ENCODE measurements at places on chromosomes 13 and 19. TPM values are rescaled to one million over a fixed set of nuclear protein-coding genes. Genes with fewer than 3 reads are reported as not detected.

PTH2 gene
- total RNA-seq = not detected

GRCh38 chr13:50592412-50593155 lies 250.9 kb downstream of the DLEU7 start:
- H3K36me3 ChIP-seq = no peaks in the 10 kb centered on the region
- peaks cover 6% of the 10 kb centered on the region for H3K27me3 ChIP-seq
- H3K27ac ChIP-seq = no peak overlapping the region
- DNase-seq = no peak

ZNF541 gene
- total RNA-seq = not detected

DNA sequence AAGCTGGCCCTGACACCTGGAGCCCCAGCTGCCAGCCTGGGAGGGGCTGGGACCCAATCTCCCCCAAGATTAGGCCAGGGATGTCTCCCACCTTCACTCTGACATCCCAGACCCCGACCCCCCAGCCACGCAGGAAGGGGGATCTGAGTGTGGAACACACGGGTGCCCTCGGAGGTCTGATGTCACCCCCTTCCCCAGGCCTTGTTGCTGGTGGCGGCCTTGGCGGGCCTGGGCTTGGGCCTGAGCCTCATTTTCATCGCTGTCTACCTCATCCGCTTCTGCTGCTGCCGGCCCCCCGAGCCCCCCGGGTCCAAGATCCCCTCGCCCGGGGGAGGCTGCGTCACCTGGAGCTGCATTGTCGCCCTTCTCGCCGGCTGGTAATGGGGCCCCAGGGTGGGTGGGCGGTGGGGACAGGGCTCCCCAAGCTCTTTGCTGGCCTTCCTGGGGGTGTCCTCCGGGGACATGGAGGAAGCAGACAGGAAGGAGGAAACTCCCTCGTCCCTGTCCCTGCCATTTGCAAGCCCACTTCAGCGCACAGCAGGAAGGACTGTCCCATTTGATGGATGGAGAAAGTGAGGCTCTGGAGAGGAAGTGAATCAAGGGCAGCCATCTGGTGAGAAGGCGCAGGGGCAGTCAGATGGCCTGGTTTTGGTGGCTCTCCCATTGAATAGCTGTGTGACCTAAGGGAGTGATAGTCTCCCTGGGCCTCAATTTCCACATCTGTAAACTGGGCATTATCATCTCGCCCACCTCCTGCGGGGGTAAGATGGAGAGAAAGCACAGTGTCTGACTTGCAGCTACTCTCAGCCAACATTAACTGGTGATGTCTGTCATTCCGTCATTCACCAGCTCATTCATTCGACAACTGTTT lies 3.9 kb downstream of the TTYH1 start:
- peak overlapping the region; percentile 48 for H3K27ac ChIP-seq
- peaks cover 89% of the 10 kb centered on the region for H3K27me3 ChIP-seq
- H3K36me3 ChIP-seq = no peaks in the 10 kb centered on the region
- no peak for DNase-seq

ZNF549 gene
- 6.4 TPM for total RNA-seq

DNA sequence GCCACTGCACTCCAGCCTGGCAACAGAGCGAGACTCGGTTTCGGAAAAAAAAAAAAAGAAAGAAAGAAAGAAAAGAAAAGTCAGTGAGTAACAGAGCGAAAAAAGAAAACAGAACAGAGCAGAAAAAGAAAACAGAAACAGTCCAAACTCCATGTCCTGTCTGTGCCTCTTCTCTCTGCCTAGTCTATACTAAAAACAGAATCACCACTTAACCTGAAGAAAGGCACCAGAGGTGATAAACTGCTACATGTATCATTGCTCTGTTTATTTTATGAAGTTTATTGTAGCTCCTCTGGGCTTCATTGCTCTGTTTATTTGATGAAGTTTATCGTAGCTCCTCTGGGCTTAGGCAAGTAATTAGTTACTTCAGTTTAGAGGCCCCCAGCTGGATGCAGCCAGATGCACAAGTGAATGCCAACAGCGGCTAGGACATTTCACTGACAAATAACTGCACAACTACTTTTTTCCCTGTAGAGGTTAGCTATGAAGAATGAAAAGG lies 39.2 kb downstream of the TBC1D4 start:
- no peaks in the 10 kb centered on the region for H3K27me3 ChIP-seq
- H3K27ac ChIP-seq = no peak overlapping the region
- no peaks in the 10 kb centered on the region for H3K36me3 ChIP-seq
- no peak overlapping the region for H3K4me3 ChIP-seq
- no peaks in the 10 kb centered on the region for H3K4me1 ChIP-seq
- DNase-seq = no peak

IFI30 gene
- 43.7 TPM for total RNA-seq

- H3K36me3 ChIP-seq = no peaks in the 10 kb centered on the region
- peak overlapping the region; percentile 100 for H3K27ac ChIP-seq
- H3K4me3 ChIP-seq = peak overlapping the region; percentile 73
These were observed 844 bp upstream of the RFX1 start for GRCh38 chr19:14006766-14007562.

DNA sequence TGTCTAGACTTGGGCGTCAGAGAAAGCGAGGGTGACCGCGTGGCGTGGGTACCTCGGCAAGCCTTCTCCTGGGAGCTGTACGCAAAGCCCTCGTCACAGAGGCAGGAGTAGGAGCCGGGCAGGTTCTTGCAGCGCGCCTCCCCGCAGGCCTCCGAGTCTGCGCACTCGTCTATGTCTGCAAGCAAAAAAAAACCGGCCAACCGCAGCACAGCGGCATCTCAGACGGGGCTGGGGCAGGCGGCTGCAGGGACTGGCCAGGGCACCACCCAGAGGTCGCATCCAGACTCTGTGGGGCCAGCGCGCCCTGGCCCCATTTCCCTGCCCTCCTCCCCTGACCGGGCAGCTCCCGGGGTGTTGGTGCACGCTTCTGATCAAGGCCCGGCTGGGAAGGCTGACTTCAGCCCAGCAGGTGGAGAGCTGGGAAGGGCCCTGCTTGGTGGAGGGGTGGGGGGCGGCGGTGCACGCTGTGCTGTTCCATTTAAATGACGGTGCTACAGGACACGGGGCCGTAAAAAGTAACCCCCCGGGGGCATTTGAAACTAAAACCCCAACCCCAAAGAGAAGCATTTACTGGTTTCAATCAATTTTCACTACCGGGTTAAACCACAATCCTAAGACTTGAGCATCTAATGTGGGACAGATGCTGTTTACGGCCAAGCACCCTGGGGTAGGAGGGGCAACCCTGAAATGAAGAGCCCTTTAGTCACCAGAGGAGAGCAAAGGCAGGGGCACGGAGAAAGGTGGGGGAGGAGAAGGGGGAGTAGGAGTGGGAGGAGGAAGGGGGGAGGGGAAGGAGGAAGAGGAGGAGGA lies 28.2 kb downstream of the GAS6 start:
- H3K36me3 ChIP-seq = no peaks in the 10 kb centered on the region
- peaks cover 47% of the 10 kb centered on the region for H3K4me1 ChIP-seq
- DNase-seq = no peak
- no peaks in the 10 kb centered on the region for H3K27me3 ChIP-seq
- H3K27ac ChIP-seq = peak overlapping the region; percentile 42

RPS5 gene
- total RNA-seq = 1,322 TPM

DNA sequence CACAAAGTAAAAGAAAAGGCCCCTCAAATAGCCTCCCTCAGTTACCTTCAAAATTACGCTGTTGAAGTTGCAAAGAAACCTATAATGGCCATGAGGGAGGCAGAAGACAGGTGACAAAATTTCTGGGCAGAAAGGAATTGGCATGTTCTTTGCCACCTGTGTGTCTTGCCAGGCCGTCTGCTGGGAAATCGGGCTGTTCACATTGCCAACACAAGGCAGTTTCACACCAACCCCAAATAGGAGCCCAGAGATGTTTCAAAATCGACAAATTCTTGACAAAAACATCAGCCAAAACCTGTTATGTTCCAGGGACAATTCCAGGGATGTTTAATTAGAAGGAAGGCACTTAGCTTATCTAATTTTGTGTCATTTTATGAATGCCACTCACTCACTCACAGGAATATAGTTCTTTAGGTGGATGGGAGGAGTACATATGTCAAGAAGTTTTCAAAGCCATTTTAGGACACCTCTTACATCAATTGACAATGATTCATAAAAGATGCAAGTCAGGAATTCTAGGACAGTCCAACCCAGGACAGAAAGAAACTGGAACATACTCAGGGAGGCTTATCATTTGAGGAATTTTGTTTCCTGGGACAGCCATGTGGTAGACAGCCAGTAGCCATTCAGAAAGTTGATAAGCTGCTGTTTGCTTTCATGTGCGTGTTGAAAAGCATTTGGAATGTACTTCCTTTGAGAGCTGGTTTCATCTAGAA lies 164.5 kb downstream of the RGCC start:
- peak overlapping the region; percentile 66 for H3K27ac ChIP-seq
- peaks cover 30% of the 10 kb centered on the region for H3K4me1 ChIP-seq
- DNase-seq = no peak
- no peaks in the 10 kb centered on the region for H3K27me3 ChIP-seq
- H3K36me3 ChIP-seq = no peaks in the 10 kb centered on the region

GRCh38 chr19:1754636-1755466 lies 1.5 kb downstream of the ONECUT3 start:
- H3K27me3 ChIP-seq = peaks cover 83% of the 10 kb centered on the region
- no peak overlapping the region for H3K4me3 ChIP-seq
- no peaks in the 10 kb centered on the region for H3K36me3 ChIP-seq
- DNase-seq = no peak
- peaks cover 25% of the 10 kb centered on the region for H3K4me1 ChIP-seq

ZNF724 gene
- total RNA-seq = 0.33 TPM

GRCh38 chr19:47225746-47226425 lies 5.1 kb downstream of the BBC3 start:
- DNase-seq = peak; percentile 96
- peaks cover 45% of the 10 kb centered on the region for H3K4me1 ChIP-seq
- no peaks in the 10 kb centered on the region for H3K27me3 ChIP-seq

DNA sequence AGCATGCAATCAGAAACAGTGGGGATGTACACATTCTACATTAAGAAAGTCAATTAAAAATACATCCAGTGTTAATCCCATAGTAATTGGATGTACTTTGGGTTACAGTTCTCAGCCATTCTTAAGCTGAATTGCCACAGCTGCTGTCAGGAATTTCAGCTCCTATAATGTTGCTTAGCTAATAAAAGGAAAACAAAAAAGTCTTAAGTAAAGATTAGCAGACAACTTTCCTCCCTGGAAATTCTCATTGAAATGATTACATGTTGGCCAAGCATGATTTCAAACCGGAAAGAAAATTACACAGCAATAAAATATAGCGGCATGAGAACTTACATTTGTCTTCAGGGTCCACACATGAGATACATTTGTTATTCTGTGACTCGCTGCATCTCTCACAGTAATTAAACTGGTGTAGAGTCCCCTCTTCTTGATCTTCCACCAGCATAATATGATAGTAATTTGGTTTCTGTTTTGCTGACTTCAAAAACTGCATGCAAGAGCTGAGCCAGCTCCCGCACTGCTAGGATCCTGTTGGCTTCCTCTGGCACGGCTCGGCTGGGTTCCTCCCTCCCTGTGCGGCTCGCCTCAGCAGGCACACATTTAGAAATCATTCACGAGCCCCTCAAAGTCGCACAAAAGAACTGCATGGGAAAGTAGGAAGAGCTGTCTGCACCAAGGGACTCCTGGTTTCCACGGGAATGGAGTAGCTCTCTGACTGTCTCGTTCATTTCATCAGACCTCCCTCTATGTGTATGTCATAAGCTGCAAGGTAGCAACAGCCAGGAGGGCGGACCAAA lies at the start of gene HTR2A:
Gene HTR2A (minus strand): TSS at position 713 of the 797 bp plus-strand sequence. CDS start 1,147 bp downstream, outside the sequence.
- H3K4me3 ChIP-seq = peak within 1 kb of the TSS; percentile 66
- H3K36me3 ChIP-seq = no peaks in the 10 kb centered on the region
- H3K27ac ChIP-seq = peak within 1 kb of the TSS; percentile 66
- no peaks in the 10 kb centered on the region for H3K27me3 ChIP-seq
- peaks cover 11% of the 10 kb centered on the region for H3K4me1 ChIP-seq

- no peaks in the 10 kb centered on the region for H3K36me3 ChIP-seq
- no peak overlapping the region for H3K27ac ChIP-seq
- no peaks in the 10 kb centered on the region for H3K27me3 ChIP-seq
- DNase-seq = no peak
These were observed 863 bp downstream of the AURKC start for GRCh38 chr19:57231686-57232085.

ERICH4 gene
- not detected for total RNA-seq

ZNF888 gene
- total RNA-seq = 3.9 TPM

- no peak for DNase-seq
- H3K27me3 ChIP-seq = no peaks in the 10 kb centered on the region
- H3K36me3 ChIP-seq = no peaks in the 10 kb centered on the region
- H3K27ac ChIP-seq = no peak overlapping the region
- no peak overlapping the region for H3K4me3 ChIP-seq
These were observed 28.6 kb upstream of the CYP2B6 start for GRCh38 chr19:40962460-40962961.

DNA sequence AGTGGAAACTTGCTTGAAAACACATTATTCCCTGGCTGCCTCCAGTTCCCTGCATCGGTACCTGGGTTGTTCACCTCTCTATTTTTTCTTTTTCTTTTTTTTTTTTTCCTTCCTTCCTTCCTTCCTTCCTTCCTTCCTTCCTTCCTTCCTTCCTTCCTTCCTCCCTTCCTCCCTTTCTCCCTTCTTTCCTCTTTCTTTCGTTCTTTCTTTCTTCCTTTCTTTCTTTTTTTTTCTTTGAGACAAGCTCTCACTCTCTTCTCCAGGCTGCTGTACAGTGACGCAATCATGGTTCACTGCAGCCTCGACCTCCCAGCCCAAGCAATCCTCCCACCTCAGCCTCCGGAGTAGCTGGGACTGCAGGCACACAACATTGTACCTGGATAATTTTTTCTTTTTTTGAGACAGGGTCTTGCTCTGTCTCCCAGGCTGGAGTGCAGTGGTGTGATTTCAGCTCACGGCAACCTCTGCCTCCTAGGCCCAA lies 3.4 kb upstream of the RASAL3 start:
- H3K36me3 ChIP-seq = no peaks in the 10 kb centered on the region
- no peak overlapping the region for H3K27ac ChIP-seq
- peaks cover 13% of the 10 kb centered on the region for H3K27me3 ChIP-seq

DNA sequence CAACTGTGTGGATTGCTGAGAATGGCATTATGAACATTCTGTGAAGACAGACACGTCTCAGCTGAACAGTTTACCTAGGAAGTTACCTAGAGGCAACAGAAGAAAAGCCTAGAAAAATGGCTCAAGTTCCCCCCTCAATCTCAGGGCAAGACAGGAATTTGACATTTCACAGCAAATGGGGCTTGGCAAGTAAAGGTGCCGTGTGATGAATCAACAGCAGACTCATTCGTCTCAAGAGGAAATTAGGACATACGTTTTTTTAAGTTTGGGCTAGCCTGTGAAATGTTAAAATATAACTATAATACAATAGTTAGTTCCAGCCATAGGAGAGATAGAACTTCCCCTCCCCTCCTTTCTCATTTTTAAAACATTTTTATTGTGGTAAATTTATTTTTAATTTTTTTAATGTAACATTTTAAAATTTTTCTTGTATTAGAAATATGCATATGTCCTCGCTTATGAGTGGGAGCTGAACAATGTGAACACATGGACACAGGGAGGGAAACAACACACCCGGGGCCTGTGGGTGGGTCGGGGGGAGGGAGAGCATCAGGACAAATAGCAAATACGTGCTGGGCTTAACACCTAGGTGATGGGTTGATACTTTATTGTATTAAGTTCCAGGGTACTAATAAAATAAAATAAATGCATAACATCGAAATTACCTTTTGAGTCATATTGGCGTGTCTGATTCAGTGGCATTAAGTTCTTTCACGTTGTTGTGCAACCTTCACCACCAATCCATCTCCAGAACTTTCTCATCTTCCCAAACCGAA lies 116.0 kb downstream of the COL4A2 start:
- H3K27ac ChIP-seq = peak overlapping the region; percentile 92
- no peaks in the 10 kb centered on the region for H3K27me3 ChIP-seq
- no peaks in the 10 kb centered on the region for H3K36me3 ChIP-seq
- no peak overlapping the region for H3K4me3 ChIP-seq
- H3K4me1 ChIP-seq = peaks cover 93% of the 10 kb centered on the region

GRCh38 chr13:71866335-71867130 lies 471 bp downstream of the DACH1 start:
- H3K4me1 ChIP-seq = peaks cover 21% of the 10 kb centered on the region
- no peak overlapping the region for H3K27ac ChIP-seq
- H3K27me3 ChIP-seq = peaks cover 10% of the 10 kb centered on the region
- no peak for DNase-seq
- no peaks in the 10 kb centered on the region for H3K36me3 ChIP-seq

Data from sigmoid colon (tissue), 7 donors.